CD4-positive, alpha-beta T cell treated with Interleukin-17A for 1 hour (primary cell): ENCODE measurements at places on chromosomes 6 and 20.

DNA sequence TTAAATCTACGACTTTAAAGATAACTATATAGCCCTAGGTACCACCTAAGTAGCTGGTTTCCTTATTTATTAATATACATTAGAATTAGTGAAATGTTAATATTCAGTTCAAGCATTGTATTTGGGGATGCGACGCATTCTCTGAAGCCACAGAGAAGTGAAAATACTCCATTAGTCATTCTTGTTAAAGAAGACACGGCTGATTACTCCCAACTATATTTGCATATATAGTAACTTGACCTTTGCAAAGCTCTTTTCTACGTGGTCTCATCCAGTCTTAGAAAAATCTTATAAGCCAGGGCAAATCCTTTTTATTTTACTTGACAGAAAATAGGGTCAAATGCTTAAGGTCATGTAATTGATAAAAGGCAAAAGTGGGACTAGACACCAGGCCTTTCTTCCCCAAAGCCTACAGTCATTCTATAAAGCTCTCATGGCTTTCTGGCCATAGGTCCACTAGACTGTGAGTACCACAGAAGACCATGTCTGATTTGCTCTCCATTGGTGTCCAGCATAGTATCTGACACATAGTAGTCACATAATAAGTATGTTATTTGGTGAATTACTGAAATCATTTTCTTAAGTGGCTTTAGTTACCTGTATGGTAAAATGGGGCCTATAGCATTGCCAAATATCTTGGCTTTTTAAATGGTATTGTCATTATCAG, 11.3 kb downstream of the ZHX3 start:
- DNase-seq = no peak

DNA sequence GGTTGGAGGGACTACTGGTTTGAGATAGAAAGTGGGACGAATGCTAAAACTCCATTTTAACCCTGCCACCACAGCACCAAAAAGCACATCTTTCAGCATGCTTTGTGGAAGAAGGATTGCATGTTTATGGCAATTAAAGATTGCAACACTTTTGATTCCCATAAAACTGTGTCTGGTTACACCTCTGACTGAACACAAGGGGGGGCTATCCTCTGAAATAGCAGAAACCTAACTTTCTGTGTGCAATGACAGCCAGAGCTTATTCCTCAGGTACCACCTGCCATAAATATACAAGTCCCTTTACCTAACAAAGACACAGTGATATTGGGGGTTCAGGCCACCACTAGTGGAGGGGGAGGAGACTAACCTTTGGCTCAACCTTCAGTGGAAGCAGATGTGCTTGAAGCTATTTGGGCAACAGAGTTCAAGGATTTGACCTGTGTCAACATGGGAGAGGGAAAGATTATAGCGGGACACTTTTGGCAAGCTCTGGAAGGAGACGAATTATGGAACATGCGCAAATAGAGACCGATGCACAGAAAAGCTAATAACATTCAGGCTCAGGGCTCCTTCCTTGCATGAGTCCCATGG, 9.6 kb upstream of the PLG start:
- no peak for DNase-seq

DNA sequence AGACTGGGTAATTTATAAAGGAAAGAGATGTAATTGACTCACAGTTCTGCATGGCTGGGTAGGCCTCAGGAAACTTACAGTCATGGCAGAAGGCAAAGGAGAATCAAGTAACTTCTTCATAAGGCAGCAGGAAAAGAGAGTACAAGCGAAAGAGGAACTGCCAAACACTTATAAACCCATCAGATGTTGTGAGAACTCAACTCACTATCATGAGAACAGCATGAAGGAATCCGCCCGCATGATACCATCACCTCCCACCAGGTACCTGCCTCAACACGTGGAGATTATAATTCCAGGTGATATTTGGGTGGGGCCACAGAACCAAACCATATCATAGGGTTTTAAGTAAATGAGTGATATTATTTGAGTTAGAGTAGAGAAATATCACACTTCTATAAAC, 189.3 kb downstream of the TSHZ2 start:
- DNase-seq = no peak

GRCh38 chr6:121641158-121641557, 205.7 kb downstream of the GJA1 start:
- no peak for DNase-seq

GRCh38 chr6:1604158-1605003, 5.3 kb upstream of the FOXC1 start:
- peak; percentile 51 for DNase-seq

DNA sequence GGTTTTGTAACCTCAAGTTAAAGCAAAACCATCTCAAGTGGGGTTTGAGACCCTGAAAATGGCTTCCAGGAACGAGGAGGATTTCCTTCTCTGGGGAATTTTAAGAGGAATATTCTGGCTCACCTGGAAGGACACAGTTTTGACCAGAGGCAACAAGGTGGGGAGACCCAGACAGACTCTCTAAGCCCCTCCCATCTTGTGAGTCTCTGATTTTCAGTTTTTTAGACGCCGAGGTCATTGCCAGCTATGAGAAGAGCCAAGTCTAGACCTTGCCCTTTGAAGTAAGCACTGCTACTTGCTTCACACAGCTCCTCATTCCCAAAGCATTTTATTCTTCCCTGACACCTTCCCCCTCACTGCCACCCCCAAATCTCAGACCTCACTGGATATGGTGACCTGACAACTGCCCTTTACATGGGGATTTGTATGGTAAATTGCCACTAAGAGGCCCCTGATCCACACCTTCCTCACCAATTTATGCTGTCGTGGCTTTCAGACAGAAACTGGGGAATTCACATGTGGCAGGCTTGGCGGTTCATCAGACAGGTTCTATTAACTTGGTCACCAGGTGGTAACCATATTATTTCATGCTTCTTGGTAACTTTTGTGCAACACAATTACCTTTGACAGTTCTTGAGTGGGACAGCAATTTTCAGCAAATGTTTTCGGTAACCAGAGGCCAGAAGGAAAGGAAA, 116.2 kb downstream of the ISM1 start:
- DNase-seq = no peak

DNA sequence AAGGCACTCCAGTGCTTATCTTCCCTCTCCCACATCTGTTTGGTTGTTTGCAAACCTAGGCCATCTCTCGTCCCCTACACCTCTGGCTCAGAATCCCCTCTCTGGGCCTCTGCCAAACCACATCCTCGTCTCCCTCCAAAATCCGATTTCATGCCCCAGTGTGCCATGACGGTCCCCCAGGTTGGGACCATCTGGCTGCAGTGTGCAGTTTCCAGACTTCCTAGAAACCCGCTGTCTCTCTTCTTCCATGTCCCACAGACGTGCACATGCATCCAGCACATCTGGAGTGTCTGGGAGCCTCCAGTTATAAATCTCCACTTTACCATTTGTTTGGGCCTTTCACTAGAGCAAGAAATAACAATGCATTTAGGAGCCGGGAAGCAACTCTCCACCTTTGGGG, 316.2 kb downstream of the KIF16B start:
- no peak for DNase-seq

DNA sequence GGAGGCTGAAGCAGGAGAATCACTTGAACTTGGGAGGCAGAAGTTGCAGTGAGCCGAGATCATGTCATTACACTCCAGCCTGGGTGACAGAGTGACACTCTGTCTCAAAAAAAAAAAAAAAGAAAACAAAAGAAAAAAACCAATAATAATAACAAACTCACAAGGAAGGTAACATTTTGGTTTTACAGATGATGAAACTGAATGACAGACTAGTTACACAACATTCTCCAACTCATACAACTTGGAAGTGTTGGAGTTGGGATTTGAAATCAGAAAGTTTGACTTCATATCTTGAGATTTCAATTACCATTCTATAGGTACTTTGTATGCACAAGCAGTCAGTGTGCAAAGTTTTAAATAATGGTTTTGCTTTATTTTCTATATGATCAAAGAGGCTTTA, 10.2 kb downstream of the TPD52L1 start:
- DNase-seq = no peak

DNA sequence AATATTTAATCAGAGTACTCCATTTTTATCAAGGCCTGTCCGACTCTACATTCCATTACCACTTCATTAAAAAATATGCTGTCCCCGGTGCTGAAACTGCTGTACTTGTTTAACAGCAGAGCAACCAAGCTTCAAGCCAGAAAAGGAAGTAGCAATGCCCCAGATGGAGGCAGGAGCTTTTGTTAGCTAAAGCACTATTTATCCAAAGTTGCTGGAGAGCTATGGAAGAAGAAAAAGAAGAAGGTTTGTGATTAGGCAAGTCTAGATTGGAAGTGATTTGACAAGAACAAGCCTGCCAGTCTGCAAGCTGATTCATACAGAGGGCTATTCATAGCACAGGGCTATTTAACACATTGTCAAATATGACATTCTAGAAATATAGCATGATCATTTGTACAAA, 160.9 kb upstream of the SPTLC3 start:
- no peak for DNase-seq
